ENCODE measurements at places on chromosomes 7 and 10. TPM values are rescaled to one million over a fixed set of nuclear protein-coding genes. Genes with fewer than 3 reads are reported as not detected.

Gene GATA3
- total RNA-seq, result 0.06 TPM

Gene DPYSL4
- 2.6 TPM for total RNA-seq

Gene FXYD4
- total RNA-seq, result not detected

Gene WDFY4
- total RNA-seq, result under 0.01 TPM

Gene MGMT
- total RNA-seq, result 21.0 TPM

Gene NPFFR1
- total RNA-seq, result under 0.01 TPM

Gene TFEC
- total RNA-seq, result 0.19 TPM

Gene FAM24A
- total RNA-seq, result not detected

Gene PON1
- total RNA-seq, result not detected

Gene LIPF
- total RNA-seq, result not detected

Gene CNPY1
- total RNA-seq, result not detected

Gene RBP3
- not detected for total RNA-seq

Gene HOXA10
- under 0.01 TPM for total RNA-seq

Gene CTAGE8
- total RNA-seq, result not detected

Gene PDE6C
- total RNA-seq, result not detected

Gene NODAL
- not detected for total RNA-seq

Gene NAT16
- not detected for total RNA-seq

Data from aortic smooth muscle cell (primary cell).